CD4-positive, alpha-beta T cell treated with Interleukin-21 for 1 hour (primary cell): ENCODE measurements at places on chromosomes 2 and 18.

GRCh38 chr18:62044490-62045000, 142.3 kb downstream of the PIGN start:
- no peak for DNase-seq

- DNase-seq, result no peak
Measured at GRCh38 chr18:10330428-10330827, 124.0 kb upstream of the APCDD1 start.

DNA sequence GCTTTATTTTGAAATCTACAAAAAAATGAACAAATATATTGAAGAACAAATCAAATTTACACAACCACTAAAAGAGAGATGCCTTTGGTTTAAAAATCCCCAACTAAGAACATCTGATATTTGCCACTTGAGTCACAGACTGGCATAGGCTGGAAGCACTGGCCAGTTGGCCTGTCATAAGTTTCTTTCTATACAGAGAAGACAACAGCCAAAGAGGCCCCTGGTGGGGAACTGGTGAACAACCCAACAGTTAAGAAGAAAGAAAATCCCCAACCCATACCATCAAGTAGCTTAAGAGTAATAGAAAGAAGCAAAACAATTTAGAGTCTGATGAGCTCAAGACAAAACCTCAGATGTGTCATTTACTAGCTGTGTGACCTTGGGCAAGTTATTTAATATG, 45.5 kb downstream of the OSR1 start:
- DNase-seq, result no peak

GRCh38 chr18:44903327-44903726, 222.6 kb downstream of the SETBP1 start:
- no peak for DNase-seq

GRCh38 chr2:119008108-119008507, 66.1 kb downstream of the MARCO start:
- no peak for DNase-seq

- no peak for DNase-seq
Measured at GRCh38 chr18:25604196-25604893, 252.4 kb upstream of the ZNF521 start.

- no peak for DNase-seq
Measured at GRCh38 chr2:172342078-172342477, 85.3 kb upstream of the ITGA6 start.

DNA sequence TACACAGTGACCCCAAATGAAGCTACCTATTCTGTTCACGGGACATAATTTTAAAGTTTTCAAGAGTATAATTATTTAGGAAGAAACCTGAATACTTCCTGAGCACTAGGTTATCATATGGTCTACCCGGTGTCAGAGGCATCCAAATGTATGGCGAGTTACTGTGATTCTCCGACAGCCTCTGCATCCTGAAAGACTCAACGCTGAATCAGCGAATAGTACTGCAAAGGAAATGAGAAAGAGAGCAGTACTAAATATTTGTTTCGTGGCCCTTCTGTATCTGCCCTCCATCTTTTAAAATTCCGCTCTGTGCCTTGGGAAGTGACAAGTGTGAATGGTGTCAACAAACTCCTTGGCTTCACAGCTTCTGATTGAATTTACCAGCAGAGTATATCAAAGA, 358.0 kb upstream of the ZEB2 start:
- no peak for DNase-seq

DNA sequence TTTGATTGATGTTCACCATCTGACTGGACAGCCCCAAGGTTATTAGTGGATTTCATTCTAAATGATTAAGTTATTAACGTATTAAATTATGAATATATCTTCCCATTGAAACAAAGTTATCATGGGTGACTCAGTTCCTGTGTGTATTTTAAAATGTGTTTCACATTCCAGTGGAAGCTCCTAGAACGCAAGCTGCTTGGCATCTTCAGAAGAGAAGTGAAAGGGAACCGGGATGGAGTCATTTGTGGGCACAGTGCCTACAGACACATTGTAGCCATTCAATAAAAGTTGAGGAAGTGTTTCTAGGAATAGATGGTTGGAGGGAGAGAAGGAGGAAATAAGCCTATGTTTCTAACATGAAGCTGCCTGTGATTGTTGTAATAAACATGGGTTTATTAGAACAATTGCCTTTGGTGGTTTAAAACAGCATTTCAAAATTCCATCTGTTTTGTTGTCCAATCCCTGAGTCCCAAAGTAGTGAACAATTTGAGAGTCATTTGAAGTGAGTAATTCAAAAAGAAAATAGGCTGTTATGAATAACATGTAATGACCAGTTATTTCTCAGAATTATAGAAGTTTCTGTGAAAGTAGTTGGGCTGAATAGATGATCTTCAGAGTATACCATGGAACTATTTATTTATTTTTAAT, 143.5 kb downstream of the PKP4 start:
- DNase-seq, result no peak

GRCh38 chr2:122191331-122191730, 435.9 kb downstream of the TSN start:
- no peak for DNase-seq
